K562 (cell line): ENCODE measurements at places on chromosomes 3 and 15. TPM values are rescaled to one million over a fixed set of nuclear protein-coding genes. Genes with fewer than 3 reads are reported as not detected.

- DNase-seq = no peak
Measured at GRCh38 chr3:171028779-171029232, 2.3 kb upstream of the SLC2A2 start.

DNA sequence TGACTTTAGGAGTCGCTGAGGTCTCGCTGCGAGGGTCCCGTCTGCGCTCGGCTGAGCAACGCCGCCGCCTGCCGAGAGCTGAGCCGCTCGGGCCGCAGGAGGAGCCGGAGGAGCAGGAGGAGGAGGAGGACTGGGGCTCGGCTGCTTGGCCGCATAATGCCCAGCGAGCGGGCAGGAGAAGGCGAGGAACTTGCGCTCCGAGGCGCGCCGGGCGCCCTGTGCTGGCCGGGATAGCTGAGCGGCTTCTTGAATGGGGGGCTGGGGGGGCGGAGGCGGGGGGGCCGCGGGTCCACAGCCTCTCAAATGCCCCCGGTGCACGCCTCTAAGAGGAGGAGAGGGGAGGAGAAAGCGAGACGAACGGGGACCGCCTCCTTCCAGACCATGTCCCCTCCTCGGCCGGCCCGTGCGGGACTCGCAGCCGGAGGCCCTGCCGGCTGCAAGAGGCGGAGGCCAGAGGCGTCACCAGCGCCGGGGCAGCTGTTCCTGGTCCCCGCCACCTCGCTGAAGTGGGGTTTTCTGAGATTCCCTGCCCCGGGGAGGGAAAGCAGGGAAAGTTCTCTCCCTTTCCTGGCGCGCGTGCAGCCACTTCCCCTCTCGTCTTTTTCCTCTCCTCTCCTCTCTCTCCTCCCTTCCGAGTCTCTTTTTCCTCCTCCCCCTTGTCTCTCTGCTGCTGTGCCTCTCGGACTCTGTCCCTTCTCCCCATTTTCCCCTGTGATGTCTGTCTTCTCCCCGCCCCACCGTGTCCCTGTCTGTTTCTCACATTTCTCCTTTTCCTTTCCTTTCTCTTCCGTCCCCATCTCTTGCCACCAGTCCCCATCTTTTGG lies at the start of gene ADAMTS9:
ADAMTS9 (minus strand) TSS at position 220 of the 824 bp plus-strand sequence. CDS start 343 bp downstream, outside the sequence.
- no peak for DNase-seq

- DNase-seq = no peak
Measured at GRCh38 chr3:148197061-148197460, 500.6 kb upstream of the AGTR1 start.

- no peak for DNase-seq
Measured at GRCh38 chr3:104907507-104907906, 459.2 kb upstream of the ALCAM start.

GRCh38 chr3:134627831-134628230 lies 23.0 kb downstream of the KY start:
- no peak for DNase-seq

DNA sequence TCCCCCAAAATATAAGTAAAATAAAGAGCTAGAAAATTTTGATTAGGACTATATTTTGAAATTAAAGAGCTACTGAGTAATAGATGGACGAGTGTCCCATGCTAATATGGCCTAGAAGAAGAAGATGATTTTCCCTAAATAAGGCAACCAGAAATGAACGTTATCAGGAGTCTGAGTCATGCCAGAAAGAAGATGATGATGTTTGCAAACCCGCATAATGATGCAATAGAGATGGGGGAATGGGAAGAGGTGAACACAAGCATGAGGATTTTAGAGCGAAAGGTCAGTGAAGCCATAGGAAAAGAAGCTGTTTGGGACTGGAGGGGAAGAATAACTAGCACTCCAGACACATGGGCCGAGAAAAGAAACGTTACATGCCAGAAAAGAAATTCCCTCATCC lies 71.7 kb downstream of the FGF12 start:
- no peak for DNase-seq

- no peak for DNase-seq
Measured at GRCh38 chr3:185866555-185866954, 41.7 kb upstream of the IGF2BP2 start.

DNA sequence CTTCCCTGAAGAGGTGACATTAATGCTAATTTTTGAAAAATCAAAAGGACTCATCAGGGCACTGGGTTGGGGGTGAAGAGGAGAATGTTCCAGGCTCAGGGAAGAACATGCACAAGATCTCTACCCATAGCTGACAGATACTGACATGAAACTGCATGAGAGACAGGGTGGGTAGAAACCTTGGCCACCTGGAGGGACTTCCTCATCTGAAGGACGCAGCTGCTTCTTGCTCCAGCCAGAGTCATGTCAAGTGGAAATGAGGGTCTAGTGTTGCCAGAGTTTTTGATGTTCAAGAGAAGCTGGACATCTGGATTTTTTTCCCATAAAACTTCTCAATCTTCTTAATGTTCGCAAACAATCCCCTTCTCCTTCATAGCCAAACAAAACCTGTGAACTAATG lies 29.7 kb downstream of the AMOTL2 start:
- DNase-seq = no peak

DNA sequence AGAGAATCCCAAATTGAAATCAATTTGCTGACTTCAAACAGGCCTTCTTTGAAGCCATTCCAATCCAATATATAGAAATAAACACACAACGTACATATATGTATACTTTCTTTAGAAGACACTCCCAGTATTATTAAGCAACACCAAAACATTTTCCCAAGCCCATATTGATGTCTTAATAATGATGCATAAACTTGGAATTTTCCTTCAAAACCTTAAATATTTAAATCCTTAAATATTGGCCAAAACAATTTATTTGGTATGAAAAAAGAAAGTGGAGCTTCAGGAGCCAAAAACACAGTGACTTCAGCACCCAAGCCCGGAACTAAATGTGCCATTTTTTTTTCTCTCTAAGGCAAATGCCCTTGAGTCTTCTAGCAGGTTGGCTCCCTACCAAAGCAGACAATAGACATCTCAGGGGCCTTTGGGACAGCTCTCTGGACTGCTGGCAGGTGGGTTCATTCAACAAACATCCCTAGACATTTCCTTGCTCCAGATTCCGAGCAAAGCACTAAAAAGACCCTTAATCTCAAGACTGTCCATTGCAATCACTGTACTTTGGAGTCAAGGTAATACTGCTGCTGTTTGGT lies 384.7 kb downstream of the NTRK3 start:
- DNase-seq = no peak

- no peak for DNase-seq
Measured at GRCh38 chr3:116083683-116084082, 361.6 kb downstream of the LSAMP start.

DNA sequence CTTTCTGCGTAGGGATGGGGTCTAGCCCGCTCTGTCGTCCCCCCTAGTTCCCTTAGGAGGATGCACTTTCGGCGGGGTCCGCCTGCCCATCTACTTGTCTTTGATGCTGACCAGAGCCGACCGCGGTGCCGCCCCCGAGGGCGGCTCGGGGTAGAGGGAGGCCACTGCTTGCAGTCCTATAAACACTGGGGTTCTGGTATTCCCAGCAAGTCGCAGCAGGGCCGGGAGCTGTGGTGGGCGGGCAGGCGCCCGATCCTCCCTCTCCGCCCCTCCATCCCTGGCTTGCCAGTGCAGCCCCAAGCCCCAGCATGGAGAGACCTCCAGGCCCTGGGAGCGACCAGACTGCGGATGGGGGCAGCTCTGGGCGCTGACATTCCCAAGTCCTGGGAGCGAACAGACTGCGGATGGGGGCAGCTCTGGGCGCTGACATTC lies 830 bp downstream of the SEMA4B start:
- DNase-seq = no peak

GRCh38 chr3:20103731-20104130 lies 63.5 kb downstream of the KAT2B start:
- DNase-seq = no peak

- no peak for DNase-seq
Measured at GRCh38 chr3:19739504-19739903, 194.5 kb downstream of the EFHB start.

- no peak for DNase-seq
Measured at GRCh38 chr3:169237201-169237600, 426.3 kb downstream of the MECOM start.

GRCh38 chr3:23319366-23320312 lies 116.5 kb downstream of the UBE2E2 start:
- DNase-seq = no peak

- no peak for DNase-seq
Measured at GRCh38 chr3:80357761-80358160, 590.0 kb upstream of the ROBO1 start.

GRCh38 chr3:174377684-174378083 lies 481.4 kb upstream of the NAALADL2 start:
- no peak for DNase-seq

GRCh38 chr15:101323793-101324523 lies 28.9 kb upstream of the SNRPA1 start:
- DNase-seq = no peak

DNA sequence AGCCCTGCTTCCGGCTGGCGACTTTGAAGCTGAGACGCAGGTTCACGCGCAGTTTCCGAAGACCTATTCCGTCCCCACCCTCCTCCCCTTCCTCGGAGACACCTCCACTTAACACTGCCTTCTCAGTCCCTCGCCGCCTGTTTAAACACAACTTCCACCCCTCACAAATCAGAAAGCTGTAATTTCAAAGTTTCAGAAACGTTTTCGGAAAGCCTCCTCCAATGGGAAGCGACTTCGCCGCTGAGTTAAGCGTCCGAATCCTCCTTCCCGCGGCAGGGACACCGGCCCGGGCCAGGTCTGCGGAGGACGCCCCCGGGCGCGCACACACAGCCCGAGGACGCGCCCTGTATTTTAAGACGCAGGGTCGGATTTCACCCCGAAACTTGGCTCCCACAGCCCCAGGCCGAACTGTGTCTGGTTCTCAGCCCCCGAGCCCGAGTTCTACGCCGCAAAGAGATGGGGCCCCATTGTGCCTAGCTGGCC lies 559 bp upstream of the LRRN1 start:
- DNase-seq = no peak

GRCh38 chr3:15808679-15809310 lies 11.0 kb upstream of the ANKRD28 start:
- DNase-seq = no peak

DNA sequence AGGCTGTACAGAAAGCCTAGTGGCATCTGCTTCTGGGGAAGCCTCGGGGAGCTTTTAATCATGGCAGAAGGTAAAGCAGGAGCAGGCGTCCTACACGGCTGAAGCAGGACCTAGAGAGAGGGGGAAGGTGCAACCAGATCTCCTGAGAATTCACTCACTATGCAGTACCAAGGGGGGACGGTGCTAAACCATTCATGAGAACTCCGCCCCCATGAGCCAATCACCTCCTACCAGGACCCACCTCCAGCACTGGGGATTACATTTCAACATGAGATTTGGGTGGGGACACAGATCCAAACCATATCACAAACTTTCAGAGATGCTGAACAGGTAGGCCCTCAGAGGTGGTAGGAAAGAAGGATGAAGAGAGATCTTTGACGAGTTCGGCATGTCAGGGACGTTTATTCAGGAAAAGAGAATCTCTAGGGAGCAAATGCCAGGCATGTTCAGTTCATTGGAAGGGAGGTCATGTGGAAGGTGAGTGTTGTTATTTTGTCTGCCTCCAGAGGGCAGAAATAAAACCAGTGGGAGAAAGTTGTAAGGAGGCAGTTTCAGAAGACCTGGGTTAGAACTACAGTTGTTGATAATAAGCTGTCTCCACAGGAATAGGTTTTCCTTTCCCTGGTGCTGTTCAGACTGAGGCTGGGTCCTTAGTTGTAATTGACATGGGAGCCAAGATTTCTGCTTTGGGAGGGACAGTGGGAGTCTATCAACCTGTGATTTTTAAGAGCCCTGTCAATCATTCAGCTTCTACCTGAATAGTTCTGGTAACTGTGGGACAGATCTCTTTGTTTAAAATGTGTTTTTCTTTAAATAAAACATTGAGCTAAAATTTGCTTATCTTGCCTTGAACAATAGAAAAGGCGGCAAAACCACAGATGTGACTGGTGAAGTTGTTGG lies 4.3 kb upstream of the FNDC3B start:
- DNase-seq = peak; percentile 47

DNA sequence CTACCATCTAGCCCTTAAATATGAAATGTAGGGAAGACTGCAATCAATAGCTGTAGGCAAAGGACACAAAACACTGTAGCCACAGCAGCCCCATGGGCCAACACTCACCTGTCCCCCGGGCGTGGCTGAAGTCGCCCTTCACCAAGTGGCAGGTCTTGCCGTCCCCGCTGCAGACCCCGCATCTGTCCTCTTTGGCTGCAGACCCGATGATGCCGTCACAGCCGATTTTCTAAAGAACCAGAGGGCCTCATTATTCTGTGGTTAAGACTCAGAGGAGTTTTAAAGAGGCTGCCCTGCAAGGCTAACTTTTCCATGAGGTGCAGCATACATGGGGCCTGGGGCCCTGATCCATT lies 245.6 kb downstream of the ADAMTS17 start:
- DNase-seq = no peak

- no peak for DNase-seq
Measured at GRCh38 chr3:13300546-13301285, 119.4 kb downstream of the NUP210 start.

GRCh38 chr15:72912121-72912520 lies 128.6 kb upstream of the ADPGK start:
- DNase-seq = no peak

- no peak for DNase-seq
Measured at GRCh38 chr3:104368760-104369159, 997.9 kb upstream of the ALCAM start.

- DNase-seq = no peak
Measured at GRCh38 chr3:52615166-52615565, 70.5 kb downstream of the PBRM1 start.

DNA sequence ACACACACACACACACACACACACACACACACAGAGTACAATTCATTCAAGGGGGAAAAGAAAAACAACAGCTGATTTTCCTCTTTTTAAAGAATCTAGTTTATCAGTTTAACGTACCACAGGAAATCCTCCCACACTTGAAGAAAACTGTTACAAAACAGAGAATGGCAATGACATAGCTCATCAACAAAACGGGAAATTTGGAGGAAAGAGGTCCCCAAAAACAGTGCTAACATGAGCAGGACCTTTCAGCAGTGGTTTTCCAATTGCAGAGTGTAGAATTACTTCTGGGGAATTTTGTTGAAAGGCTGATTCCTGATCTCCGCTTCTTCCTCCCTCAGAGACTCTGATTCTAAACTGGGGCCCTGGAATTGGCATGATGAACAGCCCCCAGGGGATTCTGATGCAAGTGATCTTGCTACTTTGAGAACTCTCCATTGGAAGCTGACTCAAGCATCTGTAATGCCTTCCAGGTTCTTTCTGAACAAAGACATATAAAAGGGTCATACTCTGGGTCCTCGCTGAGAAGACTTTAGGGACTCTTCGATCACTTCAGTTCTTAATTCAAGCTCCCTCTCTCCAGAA lies 442.6 kb upstream of the PROK2 start:
- no peak for DNase-seq

- peak; percentile 43 for DNase-seq
Measured at GRCh38 chr15:83973816-83974215, 261.8 kb upstream of the GOLGA6L4 start.

The PKM gene
- 466 and 471 TPM in 2 replicates for total RNA-seq

The SRGAP3 gene
- 0.16 and 0.35 TPM in 2 replicates for total RNA-seq

The OIP5 gene
- total RNA-seq = 35.7 and 36.1 TPM in 2 replicates

The CPLX3 gene
- total RNA-seq = not detected in 2 replicates

The TM4SF4 gene
- total RNA-seq = 0.31 and 0.81 TPM in 2 replicates

The GOLGA8T gene
- total RNA-seq = not detected in 2 replicates

The SKIL gene
- total RNA-seq = 14.1 and 14.3 TPM in 2 replicates

The B3GNT5 gene
- total RNA-seq = 23.8 and 25.0 TPM in 2 replicates

The FBXO45 gene
- 33.3 and 37.0 TPM in 2 replicates for total RNA-seq

The ZBED2 gene
- total RNA-seq = 0.11 and 0.16 TPM in 2 replicates

The ALG1L2 gene
- total RNA-seq = 0.53 TPM in 1 of 2 replicates, not detected in the other

The CACNA2D3 gene
- not detected in 2 replicates for total RNA-seq
